Activated naive CD4-positive, alpha-beta T cell (primary cell): ENCODE measurements at places on chromosomes 7 and 10.

GRCh38 chr10:76514321-76514720, 1082.9 kb downstream of the LRMDA start:
- no peak for DNase-seq

DNA sequence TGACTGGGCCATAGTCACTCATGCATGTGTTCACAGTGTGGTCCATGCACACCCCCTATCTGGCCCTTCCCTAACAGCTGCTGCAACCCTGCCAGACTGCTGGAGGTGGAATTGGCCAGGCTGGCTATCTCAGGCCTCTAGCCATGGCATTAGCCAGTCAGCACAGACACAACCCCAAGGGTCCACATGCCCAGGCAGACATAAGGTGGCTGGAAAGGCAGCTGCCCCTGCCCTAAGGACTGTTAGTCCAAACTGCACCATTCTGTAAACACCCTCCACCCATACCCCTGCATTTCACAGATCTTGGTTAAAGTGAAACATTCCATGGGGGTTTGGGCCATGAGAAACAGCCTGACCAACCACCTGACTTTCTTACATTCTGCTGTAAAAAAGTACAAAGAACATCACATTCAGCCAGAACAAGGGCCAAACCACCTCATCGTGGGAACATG, 137.4 kb upstream of the KCNMA1 start:
- DNase-seq = no peak

GRCh38 chr10:121113385-121113696, 262.2 kb downstream of the WDR11 start:
- DNase-seq = no peak

DNA sequence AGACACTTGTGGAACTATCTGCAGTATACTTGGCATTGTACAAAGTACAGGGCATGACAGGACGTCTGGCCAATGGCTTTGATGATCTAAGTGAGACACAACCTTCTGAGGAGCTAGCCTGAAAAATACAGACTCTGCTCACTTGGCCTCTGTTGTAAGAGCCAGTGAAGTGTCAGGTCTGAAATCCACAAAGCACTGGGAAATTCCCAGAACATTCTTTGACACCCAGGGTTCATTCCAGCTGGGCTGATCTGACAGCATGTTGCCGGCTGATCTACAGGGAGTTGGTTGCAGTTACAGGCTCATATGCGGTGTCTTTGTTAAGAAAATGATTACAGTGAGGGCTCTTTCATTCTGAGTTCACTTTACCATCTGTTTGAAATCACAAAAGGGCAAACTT, 354.6 kb downstream of the PHF14 start:
- no peak for DNase-seq
